ENCODE measurements at places on chromosomes 4 and X.

- DNase-seq = no peak
Observed at GRCh38 chrX:116318672-116319071, 117.7 kb upstream of the SLC6A14 start.

DNA sequence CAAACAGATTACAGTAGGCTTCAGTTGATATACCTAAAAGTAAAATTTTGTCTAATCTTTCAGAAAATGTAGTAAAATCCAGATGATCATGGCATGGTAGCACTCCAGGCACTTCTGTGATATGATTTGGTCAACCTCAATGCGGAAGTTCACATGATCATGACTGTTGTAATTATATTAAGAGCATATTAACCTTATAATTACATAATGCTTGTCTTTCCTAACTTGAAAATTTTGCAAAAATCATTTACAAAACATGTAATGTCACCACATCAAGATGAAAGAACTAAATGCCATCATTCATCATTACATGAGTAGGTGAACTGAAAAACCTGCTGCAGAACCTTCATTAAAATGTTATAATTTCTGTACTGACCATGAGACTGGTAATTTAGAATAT lies 88.1 kb downstream of the MBNL3 start:
- no peak for DNase-seq

DNA sequence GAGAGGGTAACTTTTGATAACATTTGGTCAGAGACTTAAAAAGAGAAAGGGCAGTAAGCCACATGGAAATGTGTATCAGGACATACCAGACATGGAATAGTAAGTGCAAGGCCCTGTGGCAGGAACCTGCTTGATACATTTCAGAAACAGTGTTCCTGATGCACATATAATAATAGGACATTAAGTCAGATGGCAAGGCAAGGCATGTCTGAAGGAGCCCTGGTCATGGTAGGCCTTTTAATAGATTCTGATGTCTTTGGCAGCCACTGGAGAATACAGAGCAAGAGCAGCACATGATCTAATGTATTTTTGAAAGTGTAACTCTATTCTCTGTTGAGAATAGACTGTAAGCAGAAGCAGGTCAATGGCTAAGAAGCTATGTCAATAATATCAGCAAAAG lies 279.7 kb downstream of the CAMK2D start:
- no peak for DNase-seq

DNA sequence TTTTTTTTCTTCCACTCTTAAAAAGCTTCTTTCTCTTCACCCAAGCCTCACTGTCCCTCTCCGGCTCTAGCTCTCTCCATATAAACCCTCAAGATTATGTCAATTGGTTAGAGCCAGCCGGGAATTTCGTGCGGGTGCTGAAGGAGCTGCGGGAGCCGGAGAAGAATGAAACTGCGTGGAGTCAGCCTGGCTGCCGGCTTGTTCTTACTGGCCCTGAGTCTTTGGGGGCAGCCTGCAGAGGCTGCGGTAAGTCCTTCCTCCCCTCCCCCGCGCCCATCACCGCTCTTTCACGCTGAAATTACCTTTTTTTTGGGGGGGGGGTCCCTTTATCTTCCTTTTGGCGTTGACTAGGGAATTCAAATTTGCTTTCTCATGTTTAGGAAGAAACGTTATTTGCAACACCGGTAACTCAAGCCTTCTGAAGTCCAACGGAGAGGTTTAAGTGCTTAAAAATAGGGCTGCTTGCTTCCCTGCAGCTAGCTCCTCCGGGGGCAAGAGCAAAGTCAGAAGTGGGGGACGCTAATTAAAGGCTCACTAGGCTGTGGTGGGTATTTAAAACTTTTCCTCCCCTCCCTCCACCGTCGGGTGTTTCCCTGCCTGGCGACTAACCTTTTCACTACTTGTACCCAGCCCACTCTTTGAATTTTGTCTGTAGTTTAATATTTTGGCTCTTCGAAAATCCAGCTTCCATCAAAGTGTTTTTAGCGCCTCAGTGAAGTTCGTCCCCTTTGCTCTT lies 491 bp downstream of the COL4A5 start:
- no peak for DNase-seq

DNA sequence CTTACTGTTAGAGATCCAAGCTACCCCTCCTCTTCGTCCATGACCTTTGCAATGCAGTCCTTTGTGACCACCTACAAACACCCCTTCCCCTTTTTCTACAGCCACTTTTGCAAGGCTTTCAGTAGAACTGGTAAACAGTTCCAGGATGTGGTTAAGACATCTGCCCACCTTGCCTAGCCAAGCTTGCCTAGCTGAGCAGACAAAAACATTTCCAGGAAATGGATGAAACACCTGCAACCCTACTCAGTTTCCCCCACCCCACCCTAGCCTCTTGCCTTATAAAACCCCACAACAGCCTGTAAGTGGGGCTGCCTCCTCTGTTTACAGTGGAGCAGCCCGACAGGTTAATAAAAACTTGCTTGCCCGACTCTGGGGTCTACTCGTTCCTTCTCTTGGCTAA lies 133.8 kb downstream of the ZC4H2 start:
- no peak for DNase-seq

GRCh38 chrX:46770817-46771163 lies 11.9 kb upstream of the SLC9A7 start:
- DNase-seq = no peak

- no peak for DNase-seq
Observed at GRCh38 chr4:152374606-152375285, 161.1 kb downstream of the FBXW7 start.

Data from omental fat pad (tissue), 4 donors.